ENCODE measurements at places on chromosomes 2 and 18.

DNA sequence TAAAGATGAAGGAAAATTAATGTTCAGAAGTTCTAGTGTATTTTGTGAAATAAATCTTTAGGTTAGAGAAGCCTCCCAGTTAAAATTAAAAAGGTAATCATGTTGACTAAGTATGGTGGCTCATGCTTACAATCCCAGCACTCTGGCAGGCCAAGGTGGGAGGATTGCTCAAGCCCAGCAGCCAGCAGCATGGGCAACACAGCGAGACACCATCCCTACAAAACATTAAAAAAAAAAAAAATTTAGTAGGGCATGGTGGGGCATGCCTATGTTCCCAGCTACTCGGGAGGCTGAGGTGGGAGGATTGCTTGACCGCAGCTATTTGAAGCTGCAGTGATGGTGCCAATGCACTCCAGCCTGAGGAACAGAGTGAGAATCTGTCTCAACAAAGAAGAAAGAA is 17.9 kb downstream of the XPO1 start:
- DNase-seq: no peak

DNA sequence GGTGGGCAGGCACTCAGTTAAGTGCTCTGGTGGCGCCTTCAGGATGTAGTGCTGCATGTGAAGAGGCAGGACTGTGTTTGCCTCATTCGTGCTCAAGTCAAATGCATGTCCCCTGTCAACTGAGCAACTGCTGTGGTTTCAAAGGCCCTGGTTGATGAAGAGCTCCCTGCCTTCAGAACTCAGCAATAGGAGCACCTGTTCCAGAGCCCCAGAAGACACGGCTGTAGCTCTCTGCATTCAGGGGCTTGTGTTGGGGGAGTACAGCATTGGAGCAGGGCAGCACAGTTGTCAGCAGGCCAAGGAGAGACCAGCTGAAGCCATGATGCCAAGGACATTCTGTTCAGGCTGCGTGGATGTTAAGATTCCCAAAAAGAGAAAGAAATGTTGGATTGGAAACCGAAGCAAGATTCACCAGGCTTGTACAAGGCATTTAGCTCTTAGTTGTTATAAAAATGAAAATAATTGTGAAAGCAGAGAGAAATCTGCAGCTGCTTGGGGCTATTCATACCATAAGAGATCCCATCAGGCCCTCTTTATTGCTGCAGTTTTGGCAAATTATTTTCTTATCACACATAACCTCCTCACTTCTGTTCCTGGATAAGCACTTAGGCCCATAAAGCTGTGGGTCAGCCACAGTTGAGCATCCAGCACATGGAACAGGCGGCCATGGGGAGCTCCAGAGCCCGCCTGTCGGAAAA is 252.4 kb upstream of the ZNF521 start:
- DNase-seq: no peak

- DNase-seq: no peak
These were observed 10.0 kb upstream of the ADAM17 start for GRCh38 chr2:9565436-9566153.

- DNase-seq: no peak
These were observed 446.0 kb downstream of the XIRP2 start for GRCh38 chr2:167334146-167334742.

DNA sequence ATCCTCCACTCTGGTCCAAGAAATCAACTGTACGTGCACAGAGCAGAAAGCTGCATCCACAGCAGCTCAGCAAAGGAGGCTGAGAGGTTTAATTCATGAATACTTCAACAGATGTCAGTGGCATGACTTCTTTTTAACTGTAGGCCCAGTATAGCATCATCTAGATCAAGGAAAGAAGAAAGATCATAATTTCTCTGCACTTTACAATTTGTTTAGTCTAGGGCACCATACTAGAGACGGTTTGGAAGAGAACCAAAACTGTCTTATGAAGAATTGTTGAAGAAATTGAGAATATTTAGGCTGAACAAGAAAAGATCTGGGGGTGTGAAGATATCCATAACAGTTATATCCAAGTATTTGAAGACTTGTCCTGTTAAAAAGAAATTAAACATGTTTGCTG is 30.5 kb upstream of the MAP3K20 start:
- DNase-seq: no peak
